Psoas muscle (tissue), 8 donors: ENCODE measurements at places on chromosomes 5 and 9. TPM values are rescaled to one million over a fixed set of nuclear protein-coding genes. Genes with fewer than 3 reads are reported as not detected.

DNA sequence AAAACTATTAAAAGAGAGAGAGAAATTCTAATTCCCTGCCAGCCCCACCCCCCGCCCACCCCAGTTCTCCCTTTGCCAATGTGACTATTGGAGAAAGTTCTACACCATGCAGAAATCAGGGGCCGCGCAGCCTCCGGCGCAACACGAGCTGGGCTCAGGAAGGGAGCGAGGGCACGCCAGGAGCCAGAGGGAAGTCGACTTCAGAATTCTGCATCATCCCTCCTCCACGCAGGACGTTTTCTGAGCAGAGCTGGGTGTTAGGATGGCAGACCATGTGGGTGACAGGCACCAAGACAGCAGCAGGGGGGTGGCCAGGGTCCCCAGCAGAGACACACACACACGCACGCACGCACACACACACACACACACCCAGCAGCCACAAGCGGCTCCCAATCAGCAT lies 72.6 kb downstream of the PTCH1 start:
- no peaks in the 10 kb centered on the region for H3K4me1 ChIP-seq
- H3K4me3 ChIP-seq: no peak overlapping the region
- no peak for DNase-seq
- H3K36me3 ChIP-seq: peaks cover 2% of the 10 kb centered on the region

GRCh38 chr9:14205463-14205862 lies 108.5 kb downstream of the NFIB start:
- no peak for DNase-seq
- peak overlapping the region; percentile 65 for H3K27ac ChIP-seq
- no peaks in the 10 kb centered on the region for H3K36me3 ChIP-seq
- peaks cover 59% of the 10 kb centered on the region for H3K4me1 ChIP-seq

GRCh38 chr5:168479166-168479565 lies 7.1 kb upstream of the RARS1 start:
- DNase-seq: no peak
- H3K27ac ChIP-seq: no peak overlapping the region
- H3K27me3 ChIP-seq: peaks cover 2% of the 10 kb centered on the region
- no peak overlapping the region for H3K4me3 ChIP-seq
- no peaks in the 10 kb centered on the region for H3K4me1 ChIP-seq

The PCDHGA8 gene
- total RNA-seq: 1.2 TPM

DNA sequence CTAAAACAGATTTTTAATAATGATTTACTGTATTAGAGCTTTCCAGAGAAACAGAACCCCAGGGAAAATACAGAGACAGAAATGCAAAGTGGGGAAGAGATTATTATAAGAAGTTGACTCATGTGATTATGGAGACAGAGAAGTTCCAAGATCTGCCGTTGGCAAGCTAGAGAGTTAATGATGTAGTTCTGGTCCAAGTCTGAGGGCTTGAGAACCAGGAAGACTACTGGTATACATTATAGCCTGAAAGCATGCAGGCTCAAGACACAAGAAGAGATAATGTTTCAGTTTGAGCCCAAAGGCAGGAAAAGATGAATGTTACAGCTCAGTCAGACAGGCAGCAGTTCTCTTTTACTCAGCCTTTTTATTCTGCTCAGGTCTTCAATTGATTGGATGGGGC lies 98.8 kb upstream of the NFIL3 start:
- H3K27ac ChIP-seq: no peak overlapping the region
- DNase-seq: no peak
- no peaks in the 10 kb centered on the region for H3K4me1 ChIP-seq
- H3K36me3 ChIP-seq: no peaks in the 10 kb centered on the region

GRCh38 chr5:149434162-149435014 lies 55.3 kb upstream of the IL17B start:
- H3K4me1 ChIP-seq: peaks cover 8% of the 10 kb centered on the region
- H3K27me3 ChIP-seq: no peaks in the 10 kb centered on the region
- DNase-seq: no peak
- no peak overlapping the region for H3K4me3 ChIP-seq
- no peak overlapping the region for H3K27ac ChIP-seq

DNA sequence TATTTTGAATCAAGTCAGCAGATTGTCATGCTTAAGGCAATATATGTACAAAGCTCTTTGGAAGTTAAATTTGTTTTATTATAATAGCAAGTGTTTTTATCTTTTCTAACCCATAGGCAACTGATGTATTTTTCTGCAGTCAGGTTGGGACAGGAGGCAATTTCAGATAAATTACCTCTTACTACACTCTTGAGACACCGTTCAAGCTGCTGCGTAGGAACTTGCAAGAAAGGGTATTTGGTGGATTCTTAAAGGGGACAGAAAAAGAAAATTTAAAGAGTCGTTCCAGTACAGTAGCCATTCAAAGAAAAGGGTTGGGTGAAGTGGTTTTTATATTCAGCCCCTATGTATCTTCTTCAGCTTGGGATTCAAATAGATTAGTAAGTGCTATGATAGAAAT lies 112.4 kb upstream of the APC start:
- H3K36me3 ChIP-seq: no peaks in the 10 kb centered on the region
- no peak overlapping the region for H3K27ac ChIP-seq
- no peaks in the 10 kb centered on the region for H3K4me1 ChIP-seq
- no peak overlapping the region for H3K4me3 ChIP-seq
- DNase-seq: no peak
- H3K27me3 ChIP-seq: no peaks in the 10 kb centered on the region

- H3K36me3 ChIP-seq: no peaks in the 10 kb centered on the region
- H3K27ac ChIP-seq: no peak overlapping the region
- H3K27me3 ChIP-seq: no peaks in the 10 kb centered on the region
- DNase-seq: no peak
- H3K4me3 ChIP-seq: no peak overlapping the region
Observed at GRCh38 chr9:137975527-137975913, 97.9 kb downstream of the CACNA1B start.

- H3K27ac ChIP-seq: peak overlapping the region; percentile 7
- H3K27me3 ChIP-seq: no peaks in the 10 kb centered on the region
- no peak overlapping the region for H3K4me3 ChIP-seq
- H3K4me1 ChIP-seq: peaks cover 31% of the 10 kb centered on the region
Observed at GRCh38 chr5:127564002-127564769, 46.7 kb downstream of the PRRC1 start.

The STPG3 gene
- not detected for total RNA-seq

The HMGCS1 gene
- 14.7 TPM for total RNA-seq

- no peaks in the 10 kb centered on the region for H3K4me1 ChIP-seq
- no peak for DNase-seq
- H3K4me3 ChIP-seq: no peak overlapping the region
- H3K27ac ChIP-seq: no peak overlapping the region
- H3K27me3 ChIP-seq: no peaks in the 10 kb centered on the region
- no peaks in the 10 kb centered on the region for H3K36me3 ChIP-seq
Observed at GRCh38 chr5:158720281-158720680, 379.4 kb downstream of the EBF1 start.

- H3K4me1 ChIP-seq: no peaks in the 10 kb centered on the region
- no peaks in the 10 kb centered on the region for H3K27me3 ChIP-seq
- no peak for DNase-seq
- H3K36me3 ChIP-seq: peaks cover 16% of the 10 kb centered on the region
Observed at GRCh38 chr5:62547945-62548630, 30.5 kb upstream of the LRRC70 start.

The ACSL6 gene
- total RNA-seq: 2.2 TPM

The F2RL2 gene
- not detected for total RNA-seq

- no peak overlapping the region for H3K27ac ChIP-seq
Observed at GRCh38 chr5:64811050-64811640, 42.4 kb downstream of the CWC27 start.

- no peaks in the 10 kb centered on the region for H3K36me3 ChIP-seq
- DNase-seq: no peak
- no peak overlapping the region for H3K27ac ChIP-seq
- H3K27me3 ChIP-seq: no peaks in the 10 kb centered on the region
Observed at GRCh38 chr5:168908207-168908606, 329.0 kb upstream of the PANK3 start.

The ZNF354C gene
- total RNA-seq: 2.2 TPM

GRCh38 chr5:69004127-69004526 lies 89.7 kb upstream of the SLC30A5 start:
- DNase-seq: no peak
- no peaks in the 10 kb centered on the region for H3K36me3 ChIP-seq
- no peak overlapping the region for H3K4me3 ChIP-seq

The TRAF2 gene
- 5.4 TPM for total RNA-seq

The SPZ1 gene
- total RNA-seq: not detected

DNA sequence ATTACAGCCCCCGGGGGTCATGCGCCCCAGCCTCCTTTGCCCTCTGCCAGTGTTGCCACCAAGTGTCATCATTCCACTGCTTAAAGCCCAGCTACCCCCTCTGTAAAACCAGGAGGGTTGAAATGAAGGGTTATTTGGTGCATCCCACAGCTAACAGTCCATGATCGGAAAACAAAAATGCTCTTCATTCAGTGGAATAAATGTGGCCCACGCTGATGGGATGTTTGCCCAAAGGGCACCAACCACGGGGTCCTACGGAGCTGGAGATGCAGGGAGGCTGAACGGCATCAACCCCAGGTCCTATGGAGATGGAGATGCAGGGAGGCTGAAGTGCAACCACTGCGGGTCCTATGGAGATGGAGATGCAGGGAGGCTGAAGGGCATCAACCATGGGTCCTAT lies 218.5 kb upstream of the IRX1 start:
- no peaks in the 10 kb centered on the region for H3K36me3 ChIP-seq
- no peak overlapping the region for H3K27ac ChIP-seq
- H3K4me3 ChIP-seq: no peak overlapping the region
- no peaks in the 10 kb centered on the region for H3K27me3 ChIP-seq
- no peaks in the 10 kb centered on the region for H3K4me1 ChIP-seq

The NME5 gene
- total RNA-seq: 1.1 TPM

The PARP8 gene
- total RNA-seq: 2.5 TPM

The LAMC3 gene
- total RNA-seq: not detected

- no peak overlapping the region for H3K4me3 ChIP-seq
- no peaks in the 10 kb centered on the region for H3K27me3 ChIP-seq
- no peak for DNase-seq
Observed at GRCh38 chr9:75591972-75592371, 298.5 kb upstream of the PCSK5 start.

GRCh38 chr9:85727500-85727899 lies 14.3 kb downstream of the AGTPBP1 start:
- no peaks in the 10 kb centered on the region for H3K36me3 ChIP-seq
- peaks cover 3% of the 10 kb centered on the region for H3K4me1 ChIP-seq

GRCh38 chr5:68303038-68303738 lies 87.6 kb downstream of the PIK3R1 start:
- no peaks in the 10 kb centered on the region for H3K4me1 ChIP-seq
- no peaks in the 10 kb centered on the region for H3K27me3 ChIP-seq
- DNase-seq: no peak
- no peak overlapping the region for H3K27ac ChIP-seq

GRCh38 chr5:57549566-57549965 lies 67.0 kb upstream of the ACTBL2 start:
- no peaks in the 10 kb centered on the region for H3K27me3 ChIP-seq
- no peak overlapping the region for H3K27ac ChIP-seq
- no peak for DNase-seq
- peaks cover 4% of the 10 kb centered on the region for H3K4me1 ChIP-seq

The AK8 gene
- not detected for total RNA-seq

GRCh38 chr5:77588175-77588574 lies 50.3 kb downstream of the OTP start:
- no peak overlapping the region for H3K27ac ChIP-seq
- H3K27me3 ChIP-seq: peaks cover 2% of the 10 kb centered on the region
- no peaks in the 10 kb centered on the region for H3K4me1 ChIP-seq
- no peak overlapping the region for H3K4me3 ChIP-seq
- DNase-seq: no peak

- DNase-seq: no peak
- no peak overlapping the region for H3K27ac ChIP-seq
- no peaks in the 10 kb centered on the region for H3K36me3 ChIP-seq
Observed at GRCh38 chr5:172494630-172495505, 40.5 kb upstream of the SH3PXD2B start.

GRCh38 chr5:108315829-108316228 lies 66.1 kb downstream of the FBXL17 start:
- H3K4me1 ChIP-seq: peaks cover 13% of the 10 kb centered on the region
- H3K36me3 ChIP-seq: no peaks in the 10 kb centered on the region
- no peak overlapping the region for H3K4me3 ChIP-seq
- no peak for DNase-seq
- no peak overlapping the region for H3K27ac ChIP-seq

- H3K4me3 ChIP-seq: peak overlapping the region; percentile 100
- H3K4me1 ChIP-seq: peaks cover 20% of the 10 kb centered on the region
- H3K27me3 ChIP-seq: no peaks in the 10 kb centered on the region
- peak overlapping the region; percentile 97 for H3K27ac ChIP-seq
Observed at GRCh38 chr9:19229595-19230354, 718 bp upstream of the DENND4C start.

GRCh38 chr5:53343187-53343586 lies 137.2 kb upstream of the FST start:
- no peaks in the 10 kb centered on the region for H3K36me3 ChIP-seq
- no peak overlapping the region for H3K4me3 ChIP-seq
- H3K27ac ChIP-seq: no peak overlapping the region

The ALDH1B1 gene
- 104 TPM for total RNA-seq

The CAMK2A gene
- 45.3 TPM for total RNA-seq

DNA sequence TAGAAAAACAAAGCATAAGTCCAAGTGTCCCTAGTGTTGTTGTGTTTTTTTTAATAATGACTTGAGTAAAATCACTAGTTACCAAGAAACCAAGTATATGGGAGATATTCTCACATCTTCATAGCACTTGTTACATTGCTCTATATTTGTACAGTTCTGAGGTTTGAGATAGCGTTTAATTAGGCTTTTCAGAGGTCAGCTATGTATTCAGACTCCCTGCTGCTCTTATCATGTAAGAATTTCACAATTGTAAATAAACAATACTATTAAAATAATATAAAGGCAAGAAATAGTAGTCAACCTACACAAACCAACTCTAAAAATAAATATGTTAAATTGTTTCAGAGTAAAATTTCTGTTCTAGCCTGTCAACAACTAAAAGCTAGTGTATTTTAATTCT lies 761.9 kb upstream of the FAM174A start:
- DNase-seq: no peak
- no peak overlapping the region for H3K4me3 ChIP-seq
- no peaks in the 10 kb centered on the region for H3K4me1 ChIP-seq
- H3K27me3 ChIP-seq: no peaks in the 10 kb centered on the region

The FBP2 gene
- total RNA-seq: 62.6 TPM

DNA sequence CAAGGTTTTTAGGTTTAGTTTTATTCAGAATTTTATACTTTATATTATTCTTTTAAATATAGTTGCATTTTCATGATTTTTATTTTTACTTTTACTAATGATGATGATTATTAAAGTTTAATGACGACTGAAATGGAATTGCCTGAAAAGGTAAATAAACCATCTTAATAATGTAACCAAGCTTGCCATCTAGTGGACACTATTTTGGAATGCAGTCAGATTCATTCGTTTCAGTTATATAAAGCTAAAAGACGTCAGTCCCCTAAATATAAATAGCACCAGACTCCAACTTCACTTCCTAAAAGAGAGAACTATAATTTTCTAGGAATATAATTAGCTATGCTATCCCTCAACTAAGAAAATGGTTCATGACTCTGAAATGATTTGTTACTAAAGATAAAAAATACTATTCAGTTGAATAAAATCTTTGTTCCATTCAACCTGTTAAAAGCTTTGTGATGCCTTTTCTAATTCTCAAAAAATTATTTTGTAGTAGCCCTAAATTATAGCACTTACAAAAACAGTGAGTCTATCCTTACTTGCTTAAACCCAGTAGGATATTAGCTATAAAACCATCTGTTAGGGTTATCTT lies 19.9 kb downstream of the ABITRAM start:
- no peak for DNase-seq
- H3K36me3 ChIP-seq: peaks cover 13% of the 10 kb centered on the region
- no peaks in the 10 kb centered on the region for H3K27me3 ChIP-seq
- H3K27ac ChIP-seq: no peak overlapping the region

The IRX4 gene
- 0.48 TPM for total RNA-seq
